ENCODE measurements at places on chromosomes 13 and 19.

GRCh38 chr19:46745521-46746280 lies at the start of gene FKRP:
Gene FKRP (plus strand): TSS chr19:46746057. CDS start chr19:46755451, 9,394 bp downstream.
- no peak for DNase-seq

DNA sequence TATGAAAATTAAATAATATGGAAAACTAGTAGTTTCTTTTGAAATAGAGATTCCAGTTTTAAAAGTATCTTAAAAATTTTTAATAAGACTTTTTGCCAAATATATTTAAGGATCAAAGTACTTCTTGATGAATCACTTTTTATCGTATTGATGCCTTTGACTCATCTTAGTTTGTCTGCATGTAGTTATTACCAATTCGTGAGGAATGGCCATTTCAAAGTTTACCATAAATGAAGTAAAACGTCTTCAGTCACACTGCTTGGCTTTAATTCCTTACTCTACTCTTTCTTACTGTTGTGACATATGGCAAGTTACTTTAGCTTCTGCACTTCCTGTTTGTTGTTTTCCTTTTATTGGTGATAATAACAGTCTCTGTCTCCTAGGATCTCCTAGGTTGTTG lies 38.3 kb downstream of the NDFIP2 start:
- DNase-seq = no peak

DNA sequence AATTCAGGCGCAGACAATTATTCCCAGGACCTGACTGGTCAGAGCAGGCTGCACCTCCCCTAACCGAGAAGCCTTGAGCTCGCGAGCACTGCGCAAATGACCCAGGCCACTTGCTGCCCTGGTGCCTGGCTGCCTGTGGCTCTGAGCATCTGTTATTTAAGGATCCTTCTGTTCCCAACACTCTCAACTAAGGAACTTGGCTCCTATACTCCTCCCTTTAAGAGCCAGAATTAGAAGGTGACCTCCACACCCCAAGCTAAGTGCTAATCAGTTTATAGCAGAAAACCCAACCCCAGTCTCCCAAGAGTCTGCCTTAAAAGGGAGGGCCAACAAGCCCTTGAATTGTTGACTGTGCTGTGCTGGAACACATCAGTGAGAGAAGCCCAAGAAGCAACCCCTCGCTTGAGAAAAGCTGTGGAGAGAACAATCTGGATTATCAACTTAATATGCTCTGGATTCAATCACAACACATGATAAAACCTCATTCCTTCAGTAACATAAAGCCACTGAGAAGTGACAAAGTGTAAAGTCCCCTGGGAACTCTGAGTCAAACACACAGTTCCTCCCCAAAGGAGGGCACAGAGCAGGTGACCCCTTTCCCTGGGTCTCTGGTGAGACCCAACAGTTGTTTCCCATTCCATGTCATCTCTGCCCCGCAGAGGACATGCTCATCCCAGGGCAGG lies 14.6 kb downstream of the AKAP8L start:
- no peak for DNase-seq

DNA sequence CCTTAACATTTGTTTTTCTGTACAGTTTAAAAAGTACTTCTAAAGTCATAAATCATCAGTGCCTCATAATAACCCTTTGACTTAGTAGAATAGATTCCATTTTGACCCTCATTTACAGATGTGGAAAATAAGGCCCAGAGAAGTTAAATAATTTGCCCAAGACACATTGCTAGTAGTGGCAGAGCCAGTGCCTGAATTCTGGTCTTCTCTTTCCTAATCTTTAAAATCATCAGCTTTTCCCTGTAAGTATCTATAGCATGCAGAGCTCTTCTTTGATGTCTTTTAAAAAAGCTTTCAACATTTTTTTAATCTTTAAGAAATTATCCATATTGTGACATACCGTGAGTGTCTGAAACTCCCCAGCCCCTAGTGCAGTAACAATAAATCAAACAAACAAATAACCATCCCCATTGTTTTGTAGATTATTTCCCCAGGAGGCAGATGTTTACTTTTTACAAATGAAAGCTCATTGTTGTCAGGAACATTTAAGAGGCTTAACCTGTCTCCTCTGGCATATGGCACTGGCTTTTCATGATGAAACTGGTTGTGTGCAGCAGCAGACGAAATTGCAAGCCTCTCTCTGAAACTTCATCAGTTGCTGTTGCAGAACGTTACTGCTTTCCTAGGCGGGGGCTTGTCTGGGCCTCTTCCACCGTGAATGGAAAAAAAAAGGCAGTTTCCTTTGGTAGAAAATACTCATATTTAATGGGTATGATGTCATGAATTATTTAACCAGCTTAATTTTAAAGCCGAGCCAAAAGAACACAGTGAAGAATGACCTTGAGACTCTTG lies 31.7 kb upstream of the PCDH8 start:
- DNase-seq = no peak

- DNase-seq = no peak
These were observed 127.5 kb upstream of the OBI1 start for GRCh38 chr13:78786459-78786858.

- no peak for DNase-seq
These were observed 246.5 kb upstream of the MIR17HG start for GRCh38 chr13:91100944-91101343.

GRCh38 chr13:23833733-23834611 lies 55.2 kb downstream of the MIPEP start:
- DNase-seq = no peak

Measured in A172 (cell line).